ENCODE measurements at places on chromosomes 13 and 19. TPM values are rescaled to one million over a fixed set of nuclear protein-coding genes. Genes with fewer than 3 reads are reported as not detected.

DNA sequence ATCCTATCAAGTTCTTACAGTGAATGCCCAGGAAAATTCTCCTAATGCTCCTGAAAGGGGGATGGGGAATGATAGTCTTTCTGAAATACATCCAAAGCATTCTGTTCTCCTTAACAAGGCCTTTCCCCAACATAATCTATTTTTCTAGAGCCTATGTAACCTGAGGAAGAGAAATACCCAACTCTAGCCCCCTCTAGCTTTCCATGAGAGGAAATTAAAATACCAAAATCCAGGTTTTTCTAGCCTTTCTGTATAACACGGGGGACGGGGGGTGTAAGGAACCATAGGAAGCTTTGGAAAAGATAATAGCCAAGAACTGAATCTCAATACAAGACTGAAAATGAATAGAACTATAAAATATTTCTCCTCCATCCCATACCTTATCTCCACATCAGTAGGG, 815.9 kb downstream of the SLITRK6 start:
- DNase-seq: no peak

GRCh38 chr13:22451327-22451741, 729.4 kb upstream of the SGCG start:
- no peak for DNase-seq

DNA sequence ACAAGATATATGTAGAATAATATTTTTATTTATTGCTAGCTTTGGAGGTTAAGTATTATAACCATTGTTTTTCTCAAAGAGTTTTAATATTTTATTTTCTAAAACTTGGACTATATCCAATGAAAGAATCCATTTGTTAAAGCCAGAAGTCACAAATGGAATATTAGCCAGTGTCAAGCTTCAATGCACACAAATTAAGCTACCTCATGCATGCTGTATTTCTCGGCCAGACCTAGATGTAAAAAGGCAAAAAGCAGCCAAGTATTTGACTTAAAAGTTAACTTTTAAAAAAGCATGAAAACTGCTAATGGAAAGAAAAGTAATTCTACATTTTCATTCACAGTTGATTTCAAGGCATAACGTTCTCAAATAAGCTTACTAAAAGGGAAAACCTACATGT, 160.0 kb upstream of the ATXN8OS start:
- no peak for DNase-seq

GRCh38 chr19:20038358-20039202, 725 bp downstream of the ZNF682 start:
- no peak for DNase-seq

GRCh38 chr19:46586294-46586693, 14.8 kb upstream of the CALM3 start:
- DNase-seq: no peak

DNA sequence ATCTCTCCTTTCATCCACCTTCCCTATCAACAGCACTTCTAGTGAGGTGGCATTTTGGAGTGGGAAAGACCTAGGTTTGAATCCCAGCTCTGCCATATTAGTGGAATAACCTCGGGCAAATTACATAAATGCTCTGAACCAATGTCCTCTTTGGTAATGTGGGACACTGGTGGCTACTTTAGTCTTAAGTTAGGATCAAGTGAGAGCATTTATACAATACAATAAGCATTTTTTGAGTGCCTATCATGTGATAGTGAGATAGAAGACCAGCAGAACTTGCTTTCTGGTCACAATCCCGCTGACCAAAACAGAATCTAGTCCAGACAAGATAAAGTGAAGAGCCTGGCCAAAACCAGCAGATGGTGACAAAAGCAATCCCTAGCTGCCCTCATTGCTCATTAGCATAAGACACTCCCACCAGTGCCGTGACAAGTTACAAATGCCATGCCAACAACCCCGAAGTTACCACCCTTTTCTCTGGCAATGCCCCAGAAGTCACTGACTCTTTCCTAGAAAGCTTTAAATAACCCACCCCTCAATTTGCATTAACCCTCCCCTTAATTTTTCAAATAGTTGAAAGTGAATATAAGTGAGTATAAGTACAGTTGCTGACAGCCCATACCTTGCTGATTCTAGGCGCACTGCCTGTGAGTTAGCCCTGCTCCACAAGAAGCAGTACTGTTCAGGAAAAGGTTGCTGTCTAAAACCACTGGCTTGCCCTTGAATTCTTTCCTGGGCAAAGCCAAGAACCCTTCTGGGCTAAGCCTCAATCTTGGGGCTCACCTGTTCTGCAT, 28.9 kb upstream of the KPNA3 start:
- no peak for DNase-seq

GRCh38 chr13:107331359-107331758, 763.4 kb upstream of the ARGLU1 start:
- no peak for DNase-seq

DNA sequence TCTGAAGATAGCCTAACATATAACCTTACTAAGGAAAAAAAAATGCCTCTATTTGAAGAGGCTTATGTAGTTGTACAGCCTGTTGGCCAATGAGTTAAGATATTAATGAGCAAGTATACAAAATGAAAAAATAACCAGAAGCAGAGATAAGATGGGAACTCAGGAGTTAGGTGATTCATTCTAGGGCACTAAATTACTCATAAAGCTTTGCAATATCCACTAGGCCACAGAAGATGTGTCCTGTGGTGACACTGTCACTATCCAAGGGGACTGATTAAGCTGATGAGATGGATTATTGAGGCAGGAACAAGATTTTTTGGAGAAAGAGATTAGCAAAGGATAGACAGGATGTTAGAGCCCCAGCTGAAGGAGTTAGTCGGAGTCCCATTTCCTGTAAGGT, 99.6 kb downstream of the LIG4 start:
- DNase-seq: no peak

DNA sequence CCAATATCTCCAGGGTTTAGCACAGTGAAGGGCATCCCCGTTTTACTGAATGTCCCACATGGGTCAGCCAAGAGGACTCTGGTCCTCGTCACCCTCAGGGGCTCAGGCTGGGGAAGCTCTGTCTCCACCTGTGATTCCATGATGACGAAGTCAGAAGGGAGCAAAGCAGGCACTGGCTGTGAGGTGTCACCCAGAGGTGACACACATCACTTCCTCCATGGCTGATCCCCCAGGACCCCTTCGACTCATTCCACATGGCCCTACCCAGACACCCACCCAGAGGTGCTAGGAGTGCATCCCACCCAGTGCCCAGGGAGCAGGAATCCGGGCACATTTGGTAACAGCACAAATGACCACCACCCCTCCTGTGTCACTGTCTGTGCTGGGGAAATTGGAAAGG, 145.2 kb upstream of the VSTM2B start:
- no peak for DNase-seq

- peak; percentile 63 for DNase-seq
Measured at GRCh38 chr13:23956106-23956505, 58.8 kb upstream of the C1QTNF9B start.

DNA sequence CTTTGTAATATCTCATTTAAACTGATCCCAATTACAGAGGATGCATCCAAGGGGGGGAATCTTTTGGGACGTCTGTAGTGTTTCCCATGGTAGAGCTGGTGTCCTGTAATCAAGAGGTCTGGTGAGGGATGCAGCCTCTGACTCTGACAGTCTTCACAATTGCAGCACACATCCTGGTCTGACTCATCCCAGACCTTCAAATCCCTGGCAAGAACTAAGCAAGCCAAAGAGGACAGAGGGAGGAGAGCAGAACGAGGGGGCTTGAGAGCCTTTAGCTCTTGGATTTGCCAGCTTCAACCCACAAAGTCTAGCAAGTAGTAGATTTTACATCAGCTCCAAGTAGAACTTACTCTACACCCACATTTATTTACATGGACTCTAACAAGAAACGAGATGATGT, 17.3 kb upstream of the FCGBP start:
- no peak for DNase-seq

DNA sequence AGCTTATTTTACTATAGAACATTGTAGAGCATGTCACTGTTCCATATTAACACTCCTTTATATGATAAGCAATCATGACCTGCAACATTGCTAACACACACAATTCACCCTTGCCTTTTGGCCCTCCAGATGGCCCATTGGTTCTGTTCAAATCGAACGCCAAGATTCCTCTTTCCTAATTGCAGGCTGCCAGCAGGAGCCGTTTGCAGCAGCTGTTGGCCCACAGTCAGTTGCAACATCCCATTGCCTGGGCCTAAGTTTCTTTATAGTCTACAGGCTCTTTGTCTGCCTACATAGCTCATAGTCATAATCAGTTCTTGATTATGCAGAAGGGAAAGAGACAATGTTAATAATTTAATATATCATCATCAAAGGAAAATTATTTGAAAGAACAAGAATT, 37.6 kb downstream of the KCTD12 start:
- DNase-seq: no peak

DNA sequence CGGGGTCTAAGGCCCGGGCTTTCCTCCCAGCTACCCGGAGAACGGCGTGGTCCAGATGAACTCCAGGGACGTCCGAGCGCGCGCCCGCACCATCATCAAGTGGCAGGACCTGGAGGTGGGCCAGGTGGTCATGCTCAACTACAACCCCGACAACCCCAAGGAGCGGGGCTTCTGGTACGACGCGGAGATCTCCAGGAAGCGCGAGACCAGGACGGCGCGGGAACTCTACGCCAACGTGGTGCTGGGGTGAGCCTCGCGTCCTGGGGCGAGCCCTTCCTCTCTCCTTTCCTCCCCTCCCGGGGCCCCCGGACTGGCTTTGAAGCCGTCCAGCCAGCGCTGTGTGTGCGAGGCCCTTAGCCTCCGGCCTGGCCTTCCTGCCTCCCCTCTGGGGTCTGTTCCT, 23.4 kb downstream of the UHRF1 start:
- no peak for DNase-seq

The PRODH2 gene
- not detected for total RNA-seq

The EBI3 gene
- total RNA-seq: 14.2 TPM

The SERP2 gene
- total RNA-seq: not detected

The SYT5 gene
- 0.22 TPM for total RNA-seq

The LILRA2 gene
- total RNA-seq: not detected

The ZNF135 gene
- total RNA-seq: 0.12 TPM

The ADGRE2 gene
- total RNA-seq: 0.58 TPM

The PDE4C gene
- total RNA-seq: not detected

The TDRD3 gene
- 16.5 TPM for total RNA-seq

The CLEC4G gene
- total RNA-seq: not detected

The KCNRG gene
- total RNA-seq: not detected
